ENCODE measurements at places on chromosomes 13 and 19.

DNA sequence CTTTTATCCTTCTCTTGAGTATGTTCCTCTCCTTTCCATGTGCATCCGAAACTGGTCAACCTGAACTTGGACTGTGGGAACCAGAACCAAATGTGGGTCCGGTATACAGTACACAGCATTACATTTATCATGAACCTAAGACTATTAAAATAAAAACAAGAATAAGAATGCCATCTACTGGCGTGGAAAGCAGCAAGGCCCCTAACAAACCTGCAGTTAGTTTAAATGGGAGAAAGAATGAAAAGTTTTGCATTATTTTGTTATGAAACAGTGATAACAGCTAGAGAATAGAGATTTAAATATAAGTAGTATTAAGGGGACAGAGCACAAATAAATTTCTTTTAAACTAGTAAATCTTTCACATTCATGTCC, 159.5 kb downstream of the RBM26 start:
- no peak for DNase-seq

DNA sequence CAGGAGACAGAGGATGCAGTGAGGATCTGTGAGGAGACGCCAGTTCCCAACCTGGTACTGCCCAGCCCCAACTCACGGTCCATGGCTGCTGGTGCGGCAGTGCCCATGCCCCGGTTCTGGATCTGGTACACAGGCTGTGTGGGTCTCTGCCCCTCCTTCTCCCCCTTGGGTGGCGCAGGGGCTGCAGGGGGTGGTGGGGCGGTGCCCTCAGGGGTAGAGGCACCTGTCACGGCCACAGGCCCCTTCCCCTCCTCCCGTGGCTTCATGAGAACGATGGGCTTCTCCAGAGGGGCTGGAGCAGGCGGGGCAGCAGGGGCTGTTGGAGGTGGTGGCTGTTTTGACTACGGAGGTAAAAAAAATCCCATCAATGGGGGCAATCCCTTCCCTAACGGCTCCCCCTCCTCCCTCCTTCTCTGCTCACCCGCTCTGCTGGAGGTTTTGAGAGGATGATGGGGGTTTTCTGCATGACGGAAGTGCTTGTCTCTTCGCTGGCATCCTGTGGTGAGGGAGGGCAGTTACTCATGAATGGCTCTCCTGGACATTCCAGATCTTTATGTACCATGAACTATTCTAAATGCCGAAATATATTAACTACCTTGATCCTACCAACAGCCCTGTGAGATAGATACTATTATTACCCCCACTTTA, 7.1 kb downstream of the SMG9 start:
- no peak for DNase-seq

DNA sequence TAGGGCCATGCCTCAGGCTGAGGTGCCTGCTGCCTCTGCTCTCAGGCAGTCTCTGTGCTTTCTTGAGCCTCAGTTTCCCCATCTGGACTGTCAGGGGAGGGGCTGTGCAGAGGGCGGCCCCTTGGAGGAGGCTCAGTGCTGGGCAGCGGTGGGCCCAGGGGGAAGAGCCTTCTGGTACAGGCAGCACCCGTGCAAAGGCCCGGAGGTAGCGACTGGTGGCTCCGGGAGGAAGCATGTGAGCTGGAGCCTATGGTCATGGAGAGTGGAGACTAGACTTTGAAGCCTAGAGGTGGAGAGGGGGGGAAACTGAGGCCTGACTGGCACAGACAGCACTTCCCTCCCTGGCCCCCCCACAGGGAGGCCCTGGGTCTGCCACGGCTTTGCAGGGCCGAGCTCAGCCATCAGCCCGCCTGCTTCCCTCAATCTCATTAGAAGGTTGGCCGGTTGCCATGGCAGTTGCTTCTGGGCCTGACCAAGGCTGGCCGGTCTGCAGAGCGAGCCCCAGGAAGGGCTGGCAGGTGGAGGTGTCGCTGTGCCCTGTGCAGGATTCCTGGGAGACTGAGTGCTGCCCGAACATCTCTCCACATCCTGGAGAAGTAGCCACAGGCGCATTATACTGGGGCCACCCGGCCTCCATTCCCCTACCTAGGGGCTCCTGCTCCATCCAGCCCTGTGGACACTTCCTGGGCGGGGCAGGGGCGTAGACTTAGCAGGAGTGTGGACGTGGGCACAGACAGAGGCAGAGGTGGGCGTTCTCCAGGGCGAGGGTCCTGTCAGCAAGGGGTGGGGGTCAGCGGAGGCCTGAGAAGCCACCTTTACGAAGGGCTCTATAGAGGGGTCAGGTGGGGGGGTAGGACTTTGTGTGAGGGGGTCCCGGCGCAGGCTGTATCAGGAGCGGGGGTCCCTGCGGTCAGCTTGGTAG, 53.2 kb downstream of the CRTC1 start:
- DNase-seq, result no peak

DNA sequence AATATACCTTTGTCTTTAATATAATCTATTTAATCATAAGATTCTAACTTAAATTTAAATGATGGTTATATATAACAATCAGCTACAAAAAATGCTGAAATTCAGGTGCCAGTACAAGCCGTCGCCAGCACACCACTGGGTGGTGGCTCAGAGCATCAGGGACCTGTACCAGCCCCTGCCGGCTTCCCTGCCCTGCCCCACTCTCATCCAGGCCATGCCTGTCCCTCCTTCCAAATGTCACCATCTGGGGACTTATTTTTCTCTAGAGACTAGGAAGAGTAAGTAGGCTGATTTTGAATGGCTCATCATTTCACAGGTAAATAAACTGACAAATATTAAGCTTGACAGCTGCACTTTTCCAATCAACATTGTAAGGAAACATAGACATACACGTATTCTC, 1.6 kb downstream of the METTL21C start:
- DNase-seq, result no peak

- DNase-seq, result no peak
Measured at GRCh38 chr19:51064534-51065220, at the start of gene KLK13. KLK13 (minus strand) TSS chr19:51065092; CDS start chr19:51065067, 25 bp downstream.

- no peak for DNase-seq
Measured at GRCh38 chr13:78599645-78600279, 3.6 kb downstream of the POU4F1 start.

All from activated CD4-positive, CD25-positive, alpha-beta regulatory T cell (primary cell).